ENCODE measurements at places on chromosomes 2 and 18.

DNA sequence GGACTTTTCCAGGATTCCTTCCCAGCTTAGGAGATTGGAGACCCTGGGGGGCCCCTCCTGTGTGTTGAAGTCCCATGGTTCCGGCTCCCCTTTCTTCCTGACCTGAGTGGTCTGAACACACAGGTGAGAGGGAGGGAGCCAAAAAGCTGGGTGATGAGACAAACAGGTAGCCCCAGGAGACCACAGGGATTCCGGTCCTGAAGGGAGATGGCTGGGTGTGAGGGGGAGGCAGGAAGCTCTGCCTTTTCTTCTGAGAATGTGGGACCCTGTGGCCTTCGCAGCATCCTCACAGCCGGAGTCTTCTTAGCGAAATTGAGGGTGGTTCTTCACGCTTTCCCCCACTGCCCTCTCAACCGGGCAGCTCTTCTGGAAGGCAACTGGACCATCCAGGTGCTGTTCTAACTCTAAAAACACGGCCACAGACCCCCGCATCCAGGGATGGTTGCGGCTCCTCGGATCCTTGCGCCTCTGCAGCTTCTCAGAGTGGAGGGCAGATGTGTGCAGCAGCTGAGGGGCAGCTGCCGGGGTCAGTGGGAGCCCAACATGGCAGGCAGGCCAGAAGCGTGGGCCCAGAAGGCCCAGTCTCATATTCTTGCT lies 4.4 kb downstream of the SLC66A3 start:
- no peak for DNase-seq

DNA sequence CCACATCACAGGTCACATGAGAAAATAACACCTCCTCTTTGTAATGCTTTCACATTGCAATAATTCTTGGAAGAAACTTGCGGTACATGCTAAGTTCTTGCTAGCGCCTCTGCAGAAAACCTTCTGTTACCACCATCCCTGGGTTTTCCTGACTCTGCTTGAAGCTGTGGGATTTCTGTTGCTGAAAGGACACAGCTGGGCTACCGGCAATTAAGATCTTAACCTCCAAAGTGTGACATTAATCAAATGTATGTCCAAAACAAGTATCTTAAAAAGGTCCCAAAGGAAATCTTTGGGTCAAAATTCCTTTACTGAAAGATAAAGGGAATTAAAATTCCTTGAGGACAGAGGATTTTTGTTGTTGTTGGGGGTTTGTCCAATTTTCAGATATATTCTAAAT lies 7.5 kb downstream of the CCBE1 start:
- no peak for DNase-seq

DNA sequence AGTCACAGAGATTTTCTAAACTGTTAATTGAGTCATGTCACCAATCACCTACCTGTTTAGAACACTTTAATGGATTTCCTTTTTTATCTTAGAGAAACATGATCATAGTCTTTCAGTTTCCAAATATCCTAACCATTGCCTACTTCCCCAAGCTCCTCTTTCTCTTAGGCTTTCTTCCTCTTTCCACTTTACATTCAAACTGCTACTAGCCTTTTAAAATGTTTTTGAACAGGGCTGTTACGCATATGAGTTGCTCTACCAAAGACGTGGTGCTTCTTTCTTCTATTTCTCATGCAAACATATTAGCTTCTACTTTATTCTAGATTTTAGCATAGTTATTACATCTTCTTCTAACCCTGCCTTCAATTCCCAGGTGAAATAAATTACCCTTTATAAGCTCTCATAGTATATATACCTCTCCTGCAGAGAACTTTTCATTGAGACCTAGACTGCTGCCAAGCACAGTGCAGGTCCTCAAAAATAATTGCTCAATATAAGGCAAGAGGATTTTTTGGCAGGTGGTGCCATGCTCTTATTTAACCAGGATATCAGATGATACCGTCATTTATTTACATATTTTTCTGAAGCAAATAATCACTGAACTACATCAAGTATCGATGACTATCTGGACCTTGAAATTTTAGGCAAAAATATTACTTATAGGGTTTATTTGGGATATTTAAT lies 937.1 kb downstream of the TSN start:
- no peak for DNase-seq

DNA sequence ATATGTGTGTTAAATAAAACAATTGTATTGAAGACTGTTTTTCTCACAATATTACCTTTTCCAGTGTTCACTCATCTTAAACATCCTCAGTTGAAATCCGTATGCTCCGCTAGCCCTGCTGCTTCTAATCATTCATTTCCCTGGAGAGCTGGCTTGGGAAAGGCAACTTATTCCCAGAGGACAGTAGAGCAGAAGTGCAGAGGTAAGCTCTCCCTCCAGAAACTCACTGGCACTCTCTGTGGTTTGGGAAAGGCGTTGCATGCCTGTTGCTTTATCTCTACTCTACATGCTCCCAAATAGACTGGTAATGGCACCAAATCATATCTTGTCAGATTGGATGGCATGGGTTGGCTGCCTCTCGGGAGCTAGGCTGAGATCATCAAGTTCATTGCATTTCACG lies 117.1 kb upstream of the BOD1L2 start:
- DNase-seq: no peak

DNA sequence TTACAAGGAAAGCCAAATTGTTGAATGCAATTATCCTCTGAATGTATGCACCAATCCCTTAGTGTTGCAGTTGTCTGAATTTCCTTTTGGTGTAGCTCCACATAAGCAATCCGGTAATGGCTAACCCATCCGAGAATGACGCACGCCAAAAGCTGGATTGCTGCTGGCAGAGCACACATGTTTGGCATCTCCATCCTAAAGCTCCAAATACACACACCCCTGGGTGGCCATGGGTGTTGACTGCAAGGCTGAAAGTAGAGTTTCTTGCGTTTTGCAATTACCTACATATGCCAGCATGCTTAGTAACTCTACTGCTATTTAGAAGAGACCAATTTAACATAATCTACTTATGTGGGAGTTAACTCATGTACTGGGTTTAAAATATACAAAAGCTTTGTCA lies 53.1 kb downstream of the KCTD1 start:
- DNase-seq: no peak

- DNase-seq: no peak
These were observed 14.5 kb downstream of the ATG16L1 start for GRCh38 chr2:233265899-233266431.

- no peak for DNase-seq
These were observed 48.2 kb downstream of the CRIM1 start for GRCh38 chr2:36403675-36404230.

GRCh38 chr18:13541621-13542519 lies 184.5 kb downstream of the FAM210A start:
- DNase-seq: no peak

GRCh38 chr18:65737471-65737955 lies 13.3 kb upstream of the CDH7 start:
- DNase-seq: no peak

DNA sequence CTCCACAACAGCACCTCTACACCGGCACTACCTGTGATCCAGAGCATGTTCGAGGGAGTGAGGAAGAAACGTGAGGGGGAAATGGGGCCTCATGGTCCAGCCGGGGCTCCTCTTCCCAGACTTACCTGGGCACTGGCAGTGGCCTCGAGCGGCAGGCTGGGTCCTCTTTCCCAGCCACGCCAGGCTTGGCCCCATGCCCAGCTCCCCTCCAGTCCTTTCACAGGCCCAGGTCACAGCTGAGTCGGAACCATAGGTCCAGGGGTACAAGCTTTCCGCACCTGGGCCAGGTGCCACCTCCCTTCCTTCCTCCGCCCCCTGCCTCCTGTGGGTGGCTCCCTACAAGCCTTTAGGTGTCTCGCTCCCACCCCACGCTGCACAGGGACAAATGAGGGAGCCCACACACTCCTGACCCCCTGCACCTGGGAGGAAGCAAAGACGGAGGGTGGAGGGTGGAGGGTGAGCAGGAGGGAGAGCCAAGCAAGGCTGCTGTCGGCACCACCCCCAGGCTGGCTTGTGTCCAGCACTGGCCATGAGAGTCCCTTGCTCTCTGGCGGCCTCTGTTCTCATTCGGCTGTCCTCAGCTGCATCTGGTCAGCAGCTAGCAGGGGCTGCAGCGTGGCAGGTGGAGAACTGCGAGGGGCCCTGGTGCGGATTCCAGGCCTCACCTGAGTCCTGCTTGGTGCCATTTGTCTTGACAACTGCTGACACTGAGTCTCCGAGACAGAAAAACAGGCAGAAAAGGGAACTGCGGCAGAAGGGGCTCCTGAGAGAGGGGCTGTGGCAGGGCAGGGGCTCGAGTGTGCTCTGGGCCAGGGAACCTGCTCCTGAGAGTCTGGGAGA lies 26.8 kb downstream of the ADRA2B start:
- DNase-seq: no peak

DNA sequence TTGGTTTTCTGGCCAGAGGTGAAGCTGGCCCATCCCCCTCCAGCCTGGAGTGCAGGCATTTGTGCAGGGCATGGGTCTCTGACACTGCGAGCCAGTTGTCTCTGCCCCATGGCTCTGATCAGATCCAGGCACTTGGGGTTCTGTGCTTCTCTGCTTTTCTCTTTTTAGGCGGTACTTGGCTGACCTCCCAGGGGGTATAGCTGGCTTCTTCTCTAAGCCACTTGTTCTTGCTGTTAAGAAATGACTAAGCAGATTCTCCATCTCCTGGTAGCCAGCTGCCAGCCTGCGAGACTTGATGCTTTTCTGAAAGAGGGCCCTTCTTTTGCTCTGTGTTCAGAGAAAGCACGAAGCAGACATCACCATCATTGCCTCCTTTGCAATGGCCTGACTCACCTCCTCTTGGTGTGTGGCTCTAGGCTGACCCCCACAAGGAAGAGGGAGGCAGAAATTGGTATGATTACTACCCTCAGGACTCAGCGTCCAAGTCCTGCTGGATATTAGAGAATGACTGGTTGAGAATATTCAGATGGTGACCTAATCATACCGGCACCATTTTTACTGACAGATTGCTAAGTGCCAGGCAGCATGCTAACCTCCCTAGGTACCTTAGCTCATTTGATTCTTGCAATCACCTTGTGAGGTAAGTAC lies 32.7 kb downstream of the TNP1 start:
- no peak for DNase-seq

DNA sequence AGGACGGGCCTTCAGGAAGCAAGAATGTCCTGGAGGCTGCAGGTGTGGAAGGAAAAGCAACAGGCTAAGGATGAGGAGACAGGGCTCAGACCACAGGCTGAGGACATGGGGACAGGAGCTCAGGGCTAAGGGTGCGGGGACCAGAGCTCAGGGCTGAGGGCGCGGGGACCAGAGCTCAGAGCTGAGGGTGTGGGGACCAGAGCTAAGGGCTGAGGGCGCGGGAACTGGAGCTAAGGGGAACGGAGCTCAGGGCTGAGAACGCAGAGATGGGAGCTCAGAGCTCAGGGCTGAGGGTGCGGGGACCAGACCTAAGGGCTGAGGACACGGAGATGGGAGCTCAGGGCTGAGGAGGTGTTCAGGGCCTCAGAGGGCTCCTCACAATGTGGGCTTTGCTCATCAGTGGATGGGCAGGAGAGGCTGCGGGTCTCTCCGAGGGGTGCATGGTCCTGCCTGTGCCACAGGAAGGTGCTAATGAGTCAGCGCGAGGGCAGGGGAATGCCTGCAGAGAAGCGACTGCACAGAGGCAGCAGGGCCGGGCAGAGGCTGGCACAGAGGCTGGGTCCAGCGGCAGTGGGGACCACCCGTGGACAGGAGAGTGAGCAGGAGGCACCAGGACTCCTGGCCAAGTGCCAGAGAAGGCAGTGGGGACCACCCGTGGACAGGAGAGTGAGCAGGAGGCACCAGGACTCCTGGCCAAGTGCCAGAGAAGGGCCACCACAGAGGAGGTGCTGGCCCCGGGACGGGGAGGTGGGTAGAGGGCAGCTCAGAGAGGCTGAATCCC lies 271.7 kb downstream of the TWIST2 start:
- DNase-seq: no peak

DNA sequence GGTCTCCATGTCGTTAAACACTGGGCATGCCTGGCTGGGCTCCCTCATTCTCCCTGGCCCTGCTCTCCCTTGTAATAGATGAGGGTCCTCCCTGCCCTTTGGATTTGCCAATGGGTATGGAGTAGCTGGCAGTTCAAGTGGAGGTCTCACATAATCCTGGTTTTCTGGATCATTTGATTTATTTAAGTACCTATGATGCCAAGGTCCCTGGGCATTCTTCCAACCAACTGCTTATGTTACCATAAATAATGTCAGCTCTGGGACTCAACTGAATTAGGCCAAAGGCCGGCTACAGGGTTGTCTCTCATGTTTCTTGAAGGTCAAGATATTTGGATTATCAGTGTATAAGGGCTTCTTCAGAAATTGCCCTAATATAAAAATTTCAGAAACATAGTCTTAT lies 104.9 kb upstream of the LYPD6 start:
- DNase-seq: no peak

DNA sequence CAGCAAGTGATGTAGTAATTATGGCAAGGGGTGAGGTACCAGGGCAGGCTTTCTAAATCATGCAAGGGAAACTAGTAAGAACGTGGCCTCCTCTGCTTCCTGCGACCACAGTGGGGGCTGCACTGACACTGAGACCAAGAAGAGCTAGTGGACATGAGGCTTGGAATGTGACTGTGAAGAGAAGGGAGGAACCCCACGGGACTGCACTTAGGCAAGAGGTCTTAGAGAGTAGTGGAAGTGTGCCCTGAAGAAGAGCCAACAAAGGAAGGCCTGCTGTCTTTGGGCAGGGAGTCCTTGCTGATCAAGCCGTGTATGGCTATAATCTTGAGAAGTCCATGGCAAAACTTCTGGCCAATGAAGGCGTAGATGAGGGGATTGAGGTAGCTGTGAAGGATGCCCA lies 8.9 kb upstream of the RUFY4 start:
- DNase-seq: no peak

GRCh38 chr18:6106091-6106685 lies 210.9 kb upstream of the TMEM200C start:
- no peak for DNase-seq

DNA sequence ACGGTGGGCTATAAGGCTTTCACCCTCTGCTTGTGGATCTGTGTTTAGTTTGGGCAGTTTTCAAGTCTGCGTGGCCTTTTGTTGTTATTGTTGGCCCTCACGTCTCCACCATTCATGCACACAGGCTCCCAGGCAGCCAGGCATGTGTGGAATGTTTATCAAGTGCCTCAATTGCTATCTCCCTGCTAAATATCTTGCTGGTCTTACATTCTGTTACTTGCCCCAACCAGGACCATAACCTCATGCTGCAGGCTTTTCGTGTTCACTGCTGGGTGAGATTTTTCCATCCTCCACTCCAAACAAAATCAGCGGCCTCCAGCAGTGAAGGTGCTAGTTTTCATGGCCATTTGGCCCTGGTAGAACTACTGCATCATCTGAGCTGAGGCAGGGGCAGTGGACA lies 63.0 kb upstream of the DSC1 start:
- no peak for DNase-seq

GRCh38 chr18:22034276-22034675 lies 135.1 kb upstream of the GATA6 start:
- no peak for DNase-seq

- no peak for DNase-seq
These were observed 30.7 kb upstream of the DUSP2 start for GRCh38 chr2:96175951-96176350.

DNA sequence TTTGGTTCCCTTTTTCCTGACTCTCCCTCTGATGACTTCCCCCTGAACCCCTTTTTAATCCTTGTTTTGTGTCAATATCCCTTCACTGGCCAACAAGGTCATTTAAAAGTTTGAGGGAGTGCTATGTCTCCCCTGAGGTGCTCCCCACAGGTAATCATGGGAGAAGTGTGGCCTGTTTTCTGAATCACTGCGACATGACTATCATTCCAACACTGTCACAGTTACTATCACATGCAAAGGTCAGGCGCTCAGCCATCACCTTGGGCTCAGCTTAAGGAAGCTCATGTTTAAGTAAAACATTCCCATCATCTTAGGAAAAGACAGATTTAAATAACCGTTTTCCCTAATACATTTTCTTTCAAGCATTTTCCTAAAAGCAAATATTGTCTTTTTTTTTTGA lies 20.9 kb upstream of the ACAA2 start:
- DNase-seq: no peak

Data from MM.1S (cell line).